ENCODE measurements at places on chromosomes 12 and 14. TPM values are rescaled to one million over a fixed set of nuclear protein-coding genes. Genes with fewer than 3 reads are reported as not detected.
A peak's percentile ranks its signal among the peaks of the same experiment; 100 is the strongest.

Gene KCNJ8
- total RNA-seq = 11.6 TPM

Gene EML1
- total RNA-seq = 24.2 TPM

- H3K4me1 ChIP-seq = peaks cover 27% of the 10 kb centered on the region
- no peaks in the 10 kb centered on the region for H3K27me3 ChIP-seq
- peak overlapping the region; percentile 82 for H3K27ac ChIP-seq
- no peaks in the 10 kb centered on the region for H3K36me3 ChIP-seq
- peak; percentile 56 for DNase-seq
These were observed 350.1 kb downstream of the NELL2 start for GRCh38 chr12:44525806-44526654.

DNA sequence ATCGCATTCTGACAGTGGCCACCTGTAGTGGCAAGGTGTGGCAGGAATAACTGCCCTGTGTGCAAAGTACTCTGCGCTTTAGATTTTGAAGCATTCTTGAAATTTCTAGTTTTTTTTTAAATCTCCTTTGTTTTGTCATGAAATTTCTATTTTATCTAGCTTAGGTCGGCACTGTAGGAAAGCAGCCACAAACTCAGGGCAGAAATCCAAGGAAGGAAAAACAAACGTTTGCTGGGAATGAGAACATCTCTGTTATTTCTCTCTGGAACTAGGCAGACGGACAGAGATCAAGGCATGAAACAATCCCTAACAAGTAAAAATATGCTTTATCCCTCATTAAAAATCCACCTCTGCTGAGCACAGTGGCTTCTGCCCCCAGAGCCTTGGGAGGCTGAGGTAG, 1.3 kb upstream of the NR2C1 start:
- H3K27ac ChIP-seq = no peak overlapping the region
- H3K4me1 ChIP-seq = peaks cover 8% of the 10 kb centered on the region
- H3K27me3 ChIP-seq = no peaks in the 10 kb centered on the region
- no peak overlapping the region for H3K4me3 ChIP-seq
- H3K36me3 ChIP-seq = no peaks in the 10 kb centered on the region

DNA sequence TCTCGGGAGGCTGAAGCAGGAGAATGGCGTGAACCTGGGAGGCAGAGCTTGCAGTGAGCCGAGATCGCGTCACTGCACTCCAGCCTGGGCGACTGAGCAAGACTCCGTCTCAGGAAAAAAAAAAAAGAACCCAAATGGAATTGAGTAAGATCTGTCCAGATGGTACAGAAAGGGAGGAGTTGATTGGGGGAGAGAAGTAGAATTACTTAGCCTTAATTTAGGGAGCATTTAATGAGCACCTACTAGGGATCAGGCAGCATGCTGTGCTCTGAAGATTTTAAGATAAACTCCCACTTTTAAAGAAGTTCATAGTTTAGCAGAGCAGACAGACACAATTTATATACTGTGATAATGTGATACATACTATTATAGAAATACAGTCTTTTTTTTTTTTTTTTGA, 4.5 kb downstream of the RAB5B start:
- no peak overlapping the region for H3K4me3 ChIP-seq
- no peak for DNase-seq
- H3K4me1 ChIP-seq = peaks cover 7% of the 10 kb centered on the region
- peaks cover 14% of the 10 kb centered on the region for H3K36me3 ChIP-seq

GRCh38 chr14:57970175-57970574, 104.3 kb upstream of the SLC35F4 start:
- H3K27me3 ChIP-seq = no peaks in the 10 kb centered on the region
- H3K4me3 ChIP-seq = no peak overlapping the region
- H3K27ac ChIP-seq = no peak overlapping the region
- no peaks in the 10 kb centered on the region for H3K36me3 ChIP-seq
- peaks cover 6% of the 10 kb centered on the region for H3K4me1 ChIP-seq
- DNase-seq = no peak

DNA sequence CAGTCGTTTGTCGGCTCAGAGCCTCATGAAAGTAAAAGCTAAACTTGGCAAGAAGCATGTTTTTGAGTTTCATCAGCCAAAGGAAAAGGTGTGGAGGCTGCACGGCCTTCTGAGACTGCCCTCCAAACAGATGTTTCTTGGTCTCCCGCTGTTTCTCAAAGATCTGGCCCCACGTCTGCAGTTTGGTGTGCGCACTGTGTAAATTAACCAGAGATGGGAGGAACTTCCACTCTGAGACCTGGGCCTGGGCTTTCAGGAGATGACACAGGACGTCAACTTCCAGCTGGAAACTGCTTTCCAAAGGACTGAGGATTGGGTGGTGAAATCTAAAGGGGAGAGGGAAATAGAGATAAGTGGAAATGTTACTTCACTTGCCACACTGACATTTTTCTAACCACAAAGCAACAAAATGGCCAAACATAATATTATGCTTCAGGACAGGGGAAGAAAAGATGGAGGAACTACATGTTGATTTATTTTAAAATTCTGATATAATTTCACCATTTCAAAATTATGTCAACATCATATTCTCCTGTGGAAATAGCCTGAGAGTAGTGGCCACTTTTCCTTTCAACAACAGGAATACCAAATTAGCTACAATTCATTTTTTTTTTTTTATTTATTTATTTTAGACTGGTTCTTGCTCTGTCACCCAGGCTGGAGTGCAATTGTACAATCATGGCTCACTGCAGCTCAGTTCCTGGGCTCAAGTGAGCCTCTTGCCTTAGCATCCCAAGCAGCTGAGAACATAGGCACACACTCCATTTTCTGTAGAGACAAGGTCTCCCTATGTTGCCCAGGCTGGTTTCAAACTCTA, 27.6 kb downstream of the KICS2 start:
- H3K27me3 ChIP-seq = no peaks in the 10 kb centered on the region
- no peak for DNase-seq
- H3K27ac ChIP-seq = no peak overlapping the region
- no peaks in the 10 kb centered on the region for H3K4me1 ChIP-seq
- H3K4me3 ChIP-seq = no peak overlapping the region

Data from thyroid gland (tissue), 4 donors.